ENCODE measurements at places on chromosomes 2 and 18.

GRCh38 chr2:69298261-69298660 is 88.8 kb downstream of the GFPT1 start:
- DNase-seq = no peak

- no peak for DNase-seq
Observed at GRCh38 chr2:174750923-174751441, 13.3 kb downstream of the CHRNA1 start.

DNA sequence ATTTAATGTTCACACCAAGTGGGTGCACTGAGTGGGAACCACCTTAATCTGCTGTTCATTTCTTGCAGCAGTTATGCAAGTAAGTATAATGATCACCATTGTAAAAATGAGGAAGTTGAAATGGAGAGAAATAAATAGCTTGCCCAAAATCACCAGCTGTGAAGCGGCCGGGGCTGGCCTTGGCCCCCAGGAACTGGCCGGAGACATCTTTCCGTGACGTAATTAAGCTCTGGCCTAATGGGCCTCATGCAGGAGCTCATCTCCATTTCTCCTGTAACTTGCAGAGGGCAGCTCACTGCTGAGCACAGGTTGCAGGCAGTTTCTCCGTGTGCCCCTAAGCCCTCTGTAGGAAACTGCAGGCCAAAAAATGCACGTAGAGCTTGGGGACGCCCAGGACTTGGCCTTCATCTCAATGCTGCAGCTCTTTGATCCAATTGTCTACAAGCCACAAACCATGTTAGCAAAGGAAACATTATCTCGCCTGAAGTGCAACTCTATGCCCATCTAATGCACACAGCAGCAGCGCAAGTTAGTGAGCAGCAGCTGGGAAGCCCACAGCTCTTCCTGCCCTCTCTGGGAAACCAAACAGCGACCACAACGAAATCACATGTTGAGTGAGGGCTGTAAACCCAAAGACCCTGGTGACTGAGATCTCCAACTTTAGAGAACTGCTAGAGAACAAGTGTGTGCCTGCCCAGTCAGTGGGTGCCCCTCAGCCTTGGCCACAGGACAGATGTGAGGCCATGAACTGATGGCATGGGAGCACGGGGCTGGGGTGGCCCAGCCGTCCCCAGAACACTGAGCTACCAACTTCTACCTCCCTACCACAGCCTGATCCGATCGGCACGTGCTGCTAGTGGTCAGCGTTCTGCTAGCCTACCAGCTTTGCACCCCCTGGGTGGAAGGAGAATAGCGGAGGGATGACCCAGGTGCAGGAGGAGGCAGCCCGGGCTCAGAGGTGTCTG is 28.8 kb downstream of the APCDD1 start:
- no peak for DNase-seq

DNA sequence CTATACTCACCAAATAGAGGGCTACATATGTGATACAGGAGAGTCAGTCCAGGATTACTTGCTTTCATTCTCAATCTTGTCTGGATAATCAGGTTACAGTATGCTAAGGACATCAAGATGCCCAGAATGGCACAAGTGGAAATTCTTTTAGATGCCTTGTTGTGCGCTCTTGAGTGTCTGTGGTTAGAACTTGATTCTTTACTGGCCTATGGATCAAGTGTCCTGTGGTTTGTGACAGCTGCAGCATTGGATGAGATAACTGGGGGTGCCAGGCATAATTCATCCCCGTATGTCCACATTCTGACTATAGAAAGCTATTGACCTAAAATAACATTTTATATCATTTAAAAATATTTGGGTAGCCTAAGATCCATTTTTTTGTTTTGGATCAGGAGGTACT is 40.1 kb downstream of the CDC42EP3 start:
- DNase-seq = no peak

DNA sequence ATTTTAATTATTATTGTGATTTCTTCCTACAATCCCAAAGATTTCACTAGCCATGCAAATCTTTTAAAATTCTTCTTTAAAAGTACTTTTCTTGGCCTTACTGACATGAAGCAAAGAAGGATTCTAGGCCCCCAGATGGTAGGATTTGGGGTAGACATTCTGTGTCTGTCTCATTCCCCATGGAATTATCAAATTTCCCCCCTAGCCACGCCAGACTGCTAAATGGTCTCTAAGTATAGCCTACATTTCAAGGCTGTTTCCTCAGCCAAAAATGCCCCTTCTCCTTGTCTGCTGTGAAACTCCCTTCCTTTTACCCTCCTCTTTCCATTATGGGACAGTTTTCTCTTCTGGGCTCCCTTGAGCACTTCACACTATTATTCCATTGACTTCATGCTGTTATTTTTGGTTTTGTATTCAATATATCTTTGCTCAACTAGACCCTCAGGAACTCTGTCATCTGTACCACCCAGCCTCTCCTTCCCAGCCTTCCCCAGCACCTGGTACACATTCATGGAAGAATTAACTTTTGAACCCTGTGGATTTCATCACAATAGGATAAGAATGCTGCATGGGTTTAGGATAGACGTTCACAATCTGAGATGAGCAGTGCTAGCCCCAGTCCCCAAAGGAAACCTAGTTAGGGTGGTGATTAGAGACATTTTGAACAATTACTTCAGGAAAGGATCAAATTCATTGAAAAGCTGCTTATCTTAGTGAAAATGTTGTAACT is 21.5 kb upstream of the CYP1B1 start:
- no peak for DNase-seq

GRCh38 chr2:7701791-7702190 is 784.6 kb downstream of the RNF144A start:
- no peak for DNase-seq

DNA sequence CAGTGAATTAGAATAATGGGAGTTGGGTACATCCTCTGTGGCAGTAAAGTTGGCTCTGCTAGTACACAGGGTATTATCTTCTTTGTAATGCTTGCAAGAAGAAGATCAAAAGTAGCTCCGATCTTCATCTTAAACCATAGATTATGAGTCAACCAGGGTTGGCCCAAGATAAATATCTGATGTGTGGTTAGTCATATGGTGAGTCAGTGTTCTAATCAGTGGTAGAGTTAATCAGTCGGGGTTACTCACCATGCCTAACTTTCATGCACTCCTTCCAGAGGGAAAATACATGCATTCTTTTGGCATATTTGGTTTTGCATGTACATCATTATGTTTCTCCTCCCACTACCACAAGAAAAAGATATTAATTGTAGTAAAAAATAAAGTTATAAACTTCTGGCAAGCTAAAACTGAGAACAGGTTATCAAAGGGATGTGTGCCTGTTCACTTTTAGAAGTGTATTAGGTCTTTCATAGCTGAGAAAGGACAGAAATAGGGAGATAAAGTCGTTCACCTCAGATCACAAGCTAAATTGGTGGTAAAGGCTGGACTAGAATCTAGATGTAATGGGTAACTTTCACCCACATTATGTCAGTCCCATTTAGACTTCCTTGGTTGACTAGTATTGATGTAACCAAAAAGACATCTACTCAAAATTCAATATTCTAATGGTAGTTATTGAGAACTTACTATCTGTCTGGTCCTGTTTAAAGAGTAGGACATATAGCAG is 684.4 kb downstream of the IRS1 start:
- DNase-seq = no peak

- DNase-seq = no peak
Observed at GRCh38 chr2:149692961-149693396, 105.4 kb upstream of the MMADHC start.

DNA sequence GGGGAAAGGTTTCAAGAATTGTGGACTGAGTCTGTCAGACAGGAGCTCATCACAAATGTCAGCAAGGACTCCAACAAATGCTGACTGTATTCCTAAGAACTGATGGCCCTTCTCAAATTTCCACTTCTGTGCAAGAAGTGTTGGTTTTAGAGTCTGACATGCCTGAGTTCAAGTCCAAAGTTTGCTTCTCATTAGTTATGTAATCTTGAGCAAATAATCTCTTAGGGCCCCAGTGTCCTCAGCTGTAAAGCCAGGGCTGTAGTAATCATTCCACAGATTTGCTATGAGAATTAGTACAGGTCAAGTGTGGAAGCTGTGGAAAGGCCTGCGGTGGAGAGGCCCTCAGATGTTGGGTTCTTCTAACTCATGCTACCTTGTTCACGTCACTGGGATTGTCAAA is 23.9 kb downstream of the MEP1B start:
- no peak for DNase-seq

- DNase-seq = no peak
Observed at GRCh38 chr2:207926133-207926988, 99.0 kb downstream of the PLEKHM3 start.

- no peak for DNase-seq
Observed at GRCh38 chr2:171600126-171600525, 77.9 kb downstream of the CYBRD1 start.

DNA sequence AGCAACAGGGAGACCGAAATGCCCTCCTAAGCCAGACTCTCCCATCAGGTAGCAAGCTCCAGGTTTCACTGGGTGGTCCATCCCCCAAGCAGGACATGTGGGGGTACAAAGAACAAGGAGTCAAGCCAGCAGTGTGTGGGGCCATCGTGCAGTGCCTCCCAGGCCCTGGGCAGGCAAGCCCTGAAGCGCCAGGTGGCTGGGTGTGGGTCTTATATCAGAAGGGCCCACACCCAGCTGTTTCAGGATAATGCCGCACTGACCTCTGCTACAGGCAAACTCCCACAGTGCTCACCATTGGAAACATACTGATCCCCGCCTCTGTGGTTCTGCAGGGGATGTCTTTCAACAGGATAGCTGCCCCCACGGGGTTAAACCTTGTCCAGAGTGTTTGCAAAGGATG is 174.2 kb upstream of the SMAD2 start:
- DNase-seq = no peak

- DNase-seq = no peak
Observed at GRCh38 chr2:75523313-75524275, 37.1 kb downstream of the EVA1A start.

DNA sequence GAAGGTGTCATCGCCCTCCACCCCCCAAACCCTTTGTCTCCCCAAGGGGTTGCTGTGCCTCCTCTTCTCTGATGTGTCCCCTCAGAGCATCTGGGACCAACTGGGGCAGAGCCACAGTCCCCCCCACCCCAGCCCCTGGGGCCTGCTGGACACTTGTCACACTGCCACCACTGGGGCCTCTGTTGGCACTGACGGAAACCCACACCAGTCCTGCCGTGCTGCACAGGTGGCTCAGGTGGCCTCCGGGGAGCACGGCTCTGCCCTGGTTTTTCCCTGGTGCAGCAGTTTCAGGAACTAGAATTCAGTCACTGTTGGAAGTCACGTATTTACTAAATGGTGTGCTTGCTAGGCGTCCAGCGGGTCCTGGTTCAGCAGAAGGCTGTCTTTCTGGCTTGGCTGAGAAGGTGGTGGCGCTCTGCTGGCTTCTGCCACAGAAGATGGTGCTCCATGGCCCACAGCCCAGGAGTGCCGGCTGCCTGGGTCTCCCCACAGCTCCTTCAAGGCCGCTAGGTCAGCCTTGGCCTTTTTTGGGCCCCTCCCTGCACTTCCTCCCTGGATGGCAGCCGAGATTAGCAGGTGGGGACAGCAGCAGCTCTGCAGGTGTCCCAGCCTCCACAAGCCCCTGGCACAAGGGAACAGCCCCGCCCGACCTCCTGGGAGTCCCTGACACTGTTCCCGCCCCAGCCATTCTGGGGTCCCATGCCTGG is 18.6 kb upstream of the KLHL30 start:
- DNase-seq = no peak

- DNase-seq = no peak
Observed at GRCh38 chr18:21270453-21270852, 28.4 kb downstream of the GREB1L start.

DNA sequence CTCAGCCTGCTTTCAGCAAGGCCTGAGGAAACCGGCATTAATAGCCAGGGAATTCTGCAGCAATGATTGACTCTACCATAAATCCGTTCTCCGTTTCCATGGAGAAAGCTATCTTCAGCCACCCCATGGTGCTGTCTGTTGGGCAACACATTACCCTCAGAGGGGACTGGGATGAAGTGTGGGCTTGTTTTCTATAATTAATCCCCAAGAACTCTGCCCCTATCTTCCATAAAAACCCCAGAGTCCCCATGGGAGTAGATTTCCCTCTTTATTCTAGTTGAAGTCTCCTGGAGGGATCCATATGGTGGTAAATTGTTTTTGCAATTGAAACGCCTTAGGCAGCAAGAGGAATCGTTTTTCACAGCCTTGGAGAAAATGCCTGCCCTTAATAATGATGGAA is 9.2 kb downstream of the G6PC2 start:
- DNase-seq = no peak

DNA sequence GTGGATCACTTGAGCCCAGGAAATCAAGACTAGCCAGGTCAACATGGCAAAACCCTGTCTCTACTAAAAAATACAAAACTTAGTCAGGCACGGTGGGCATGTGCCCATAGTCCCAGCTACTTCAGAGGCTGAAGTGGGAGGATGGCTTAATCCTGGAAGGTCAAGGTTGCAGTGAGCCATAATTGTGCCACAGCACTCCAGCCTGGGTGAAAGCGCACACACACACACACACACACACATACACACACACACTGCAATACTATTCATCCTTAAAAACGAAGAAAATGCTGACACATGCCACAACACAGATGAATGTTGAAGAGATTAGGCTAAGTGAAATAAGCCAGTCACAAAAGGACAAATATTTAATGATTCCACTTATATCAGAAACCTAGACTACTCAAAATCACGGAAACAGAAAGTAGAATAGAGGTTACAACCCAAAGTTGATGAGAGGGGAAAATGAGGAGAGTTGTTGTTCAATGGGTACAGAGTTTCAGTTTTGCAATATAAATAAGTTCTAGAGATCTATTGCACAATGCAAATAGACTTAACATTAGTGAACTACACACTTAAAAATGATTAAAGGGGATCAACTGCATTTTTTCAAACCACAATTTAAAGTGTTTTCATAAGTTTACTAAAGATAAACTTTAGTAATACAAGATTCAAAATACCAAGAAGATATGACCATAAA is 114.5 kb downstream of the USP34 start:
- no peak for DNase-seq

GRCh38 chr18:76765649-76766048 is 56.7 kb upstream of the ZNF236 start:
- no peak for DNase-seq

GRCh38 chr2:158999458-158999857 is 31.0 kb downstream of the TANC1 start:
- no peak for DNase-seq

DNA sequence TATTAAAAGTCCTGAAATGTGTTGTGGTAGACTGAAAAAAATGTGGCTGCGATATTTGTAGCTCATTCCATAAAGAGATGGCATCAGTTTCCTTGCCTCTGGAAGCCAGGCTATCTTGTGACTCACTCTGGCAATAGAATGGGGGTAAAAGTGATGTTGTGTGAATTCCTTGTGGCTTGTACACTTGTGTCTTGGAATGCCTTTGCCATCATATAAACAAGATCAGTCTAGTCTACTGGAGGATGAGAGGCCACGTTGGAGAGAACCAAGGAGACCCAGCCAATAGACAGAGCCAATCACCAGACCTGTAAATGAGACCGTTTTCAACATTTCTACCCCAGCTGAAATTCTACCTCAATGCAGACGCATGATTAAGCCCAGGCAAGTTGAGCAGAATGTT is 254.1 kb downstream of the TRIB2 start:
- no peak for DNase-seq

All from stimulated activated effector memory CD8-positive, alpha-beta T cell treated with anti-CD3 and anti-CD28 coated beads, Interleukin-12 subunit alpha, Interleukin-12 subunit beta, amount 100 ng/mL, for 72 hours (primary cell).